Mesothelial cell of epicardium (in vitro differentiated cells): ENCODE measurements at places on chromosomes 7 and 10. TPM values are rescaled to one million over a fixed set of nuclear protein-coding genes. Genes with fewer than 3 reads are reported as not detected.

PNLIPRP3 gene
- total RNA-seq: not detected in 3 replicates

IKZF1 gene
- total RNA-seq: 1.7 to 2.5 TPM (median 1.8 TPM) in 3 replicates

CALML5 gene
- 0.42 TPM in 1 of 3 replicates, not detected in the others for total RNA-seq

GDF2 gene
- not detected in 3 replicates for total RNA-seq

TAF6 gene
- 63.7 to 68.8 TPM (median 66.2 TPM) in 3 replicates for total RNA-seq

UBE2D4 gene
- total RNA-seq: 8.9 to 10.1 TPM (median 10.1 TPM) in 3 replicates

VAX1 gene
- total RNA-seq: 0.09 TPM in 1 of 3 replicates, not detected in the others

TMEM168 gene
- 30.5 to 35.1 TPM (median 31.7 TPM) in 3 replicates for total RNA-seq

FFAR4 gene
- not detected in 3 replicates for total RNA-seq

CADPS2 gene
- 1.9 to 2.7 TPM (median 2.3 TPM) in 3 replicates for total RNA-seq

ABCB4 gene
- total RNA-seq: 2.1 to 2.3 TPM (median 2.3 TPM) in 3 replicates

FGFBP3 gene
- 3.5 to 3.7 TPM (median 3.6 TPM) in 3 replicates for total RNA-seq

EPHB6 gene
- 28.0 to 30.9 TPM (median 28.9 TPM) in 3 replicates for total RNA-seq

GRCh38 chr7:128940494-128941322 lies 3.0 kb downstream of the IRF5 start:
- no peak for DNase-seq

GRCh38 chr7:13107291-13107690 lies 419.9 kb downstream of the ARL4A start:
- DNase-seq: no peak

GRCh38 chr7:68107261-68107660 lies 1110.6 kb downstream of the TYW1 start:
- DNase-seq: no peak

DNA sequence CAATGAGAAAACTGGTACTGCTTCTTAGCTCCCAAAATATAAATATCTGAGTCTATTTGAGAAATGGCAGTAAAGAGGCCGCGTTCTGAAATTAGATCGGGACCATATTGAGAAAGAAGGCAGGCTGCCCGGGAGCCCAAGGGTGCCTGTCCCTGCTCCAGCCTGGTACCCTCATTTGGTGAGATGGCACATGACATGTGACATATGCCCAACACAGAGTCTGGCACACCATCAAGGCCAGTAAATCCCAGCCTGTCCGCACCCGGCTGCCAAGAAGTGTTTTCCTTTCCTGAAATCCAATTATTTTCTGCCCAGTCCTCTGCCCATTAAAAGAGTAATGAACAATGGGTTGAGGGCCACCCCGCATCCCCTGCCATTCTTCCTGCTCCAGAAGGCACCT lies 66.4 kb downstream of the CDH23 start:
- DNase-seq: no peak

DNA sequence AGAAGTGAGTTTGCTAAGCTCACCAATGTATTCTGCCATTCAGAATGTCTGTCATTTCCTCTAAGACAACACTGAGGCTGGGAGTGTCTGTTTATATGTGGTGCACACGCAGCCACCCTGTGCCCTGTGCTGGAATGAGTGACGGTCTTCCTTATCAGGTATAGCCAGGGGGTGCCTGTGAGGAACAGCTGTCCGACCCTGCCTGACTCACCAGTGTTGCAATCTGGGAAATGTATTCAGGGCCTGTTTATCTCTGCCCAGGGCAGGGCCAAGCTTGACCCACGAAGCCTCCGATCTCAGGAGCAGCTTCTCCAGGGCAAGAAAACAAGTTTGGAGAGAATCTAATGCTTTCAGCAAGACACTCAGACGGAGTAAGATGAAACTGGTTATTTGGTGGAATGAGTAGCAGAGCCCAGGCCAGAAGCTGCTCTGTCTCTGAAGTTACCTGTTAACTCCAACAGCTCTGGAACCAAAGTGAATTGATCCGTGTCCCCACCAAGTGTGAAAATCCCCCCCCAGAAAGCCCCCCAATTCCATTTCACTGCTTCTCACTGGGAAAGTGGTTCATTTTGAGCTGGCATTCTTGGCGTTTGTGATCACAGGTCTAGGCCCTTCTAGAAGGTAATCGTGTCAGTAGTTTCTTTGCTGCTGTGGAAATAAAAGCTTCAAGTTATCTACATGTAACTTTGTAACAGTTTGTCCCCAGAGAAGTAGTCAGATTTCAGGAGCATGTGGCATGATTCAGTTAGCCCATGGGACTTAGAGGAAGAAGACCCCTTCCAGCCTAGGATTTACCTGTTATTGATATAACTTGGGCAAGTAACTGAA lies 6.1 kb upstream of the UBE2H start:
- no peak for DNase-seq

DNA sequence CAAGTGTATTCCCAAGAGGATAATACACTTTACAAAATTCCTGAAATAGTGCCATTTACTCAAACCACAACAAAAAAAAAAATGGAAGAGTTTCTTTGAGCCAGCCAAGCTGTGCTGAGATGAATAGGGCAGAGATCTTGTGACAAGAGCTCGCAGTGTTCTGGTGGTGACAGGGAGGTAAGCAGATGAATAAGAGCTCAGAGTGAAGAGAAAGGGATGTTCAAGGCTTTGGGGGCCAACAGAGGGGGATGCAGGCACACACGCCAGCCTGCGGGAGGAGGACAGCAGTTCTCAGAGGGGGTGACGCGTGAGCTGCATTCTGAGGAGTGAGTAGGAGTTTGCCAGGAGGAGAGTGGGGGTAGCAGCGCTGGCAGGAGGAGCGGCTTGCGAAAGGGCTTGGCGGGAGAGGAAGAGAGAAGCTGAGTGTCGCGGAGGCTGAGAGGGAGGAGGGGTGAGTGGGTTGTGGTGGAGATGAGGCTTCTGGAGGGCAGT lies 194.4 kb upstream of the IMMP2L start:
- DNase-seq: no peak

DNA sequence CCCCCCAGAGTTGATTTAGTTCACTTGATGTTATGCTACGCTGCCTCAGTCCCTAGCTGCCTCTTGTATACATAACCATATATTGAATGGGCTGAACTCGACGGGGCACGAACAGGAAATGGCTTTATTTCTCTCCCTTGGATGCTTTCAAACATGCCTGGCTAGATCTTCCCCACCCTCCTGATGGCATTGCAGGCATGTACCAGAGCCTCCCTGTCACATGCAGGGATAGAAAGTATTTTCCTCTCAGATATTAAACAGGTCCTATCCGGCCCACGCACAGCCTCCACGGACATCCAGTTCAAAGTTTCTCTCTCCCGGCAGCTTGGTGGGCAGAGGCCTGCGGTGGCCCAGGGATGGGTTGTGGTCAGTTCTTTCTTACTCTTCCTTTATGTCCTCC lies 422.1 kb downstream of the RPS24 start:
- no peak for DNase-seq

GRCh38 chr10:34219753-34220548 lies 595.1 kb downstream of the PARD3 start:
- no peak for DNase-seq

GRCh38 chr10:20622531-20623211 lies 274.4 kb downstream of the NEBL start:
- DNase-seq: no peak

DNA sequence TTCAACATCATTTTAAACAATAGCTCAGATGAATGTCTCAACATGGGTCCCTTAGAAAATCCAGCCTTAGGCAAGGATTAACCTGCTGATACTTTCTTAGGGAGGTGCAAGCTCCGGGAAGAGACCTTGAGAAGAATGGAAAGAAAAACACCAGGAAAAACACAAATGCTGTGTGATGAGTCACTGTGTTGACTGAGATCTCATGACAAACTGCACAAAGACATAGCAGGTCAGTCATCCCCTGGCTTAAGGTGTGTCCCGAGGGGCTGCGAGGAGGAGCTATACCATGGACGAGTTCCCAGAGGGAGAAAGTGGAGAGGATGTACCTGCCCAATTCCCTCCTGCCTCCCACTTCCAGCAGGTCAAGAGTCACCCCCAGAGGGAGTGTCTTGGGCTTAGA lies 98.0 kb downstream of the TEX36 start:
- no peak for DNase-seq

GRCh38 chr7:127396184-127396583 lies 3.7 kb upstream of the ZNF800 start:
- no peak for DNase-seq

DNA sequence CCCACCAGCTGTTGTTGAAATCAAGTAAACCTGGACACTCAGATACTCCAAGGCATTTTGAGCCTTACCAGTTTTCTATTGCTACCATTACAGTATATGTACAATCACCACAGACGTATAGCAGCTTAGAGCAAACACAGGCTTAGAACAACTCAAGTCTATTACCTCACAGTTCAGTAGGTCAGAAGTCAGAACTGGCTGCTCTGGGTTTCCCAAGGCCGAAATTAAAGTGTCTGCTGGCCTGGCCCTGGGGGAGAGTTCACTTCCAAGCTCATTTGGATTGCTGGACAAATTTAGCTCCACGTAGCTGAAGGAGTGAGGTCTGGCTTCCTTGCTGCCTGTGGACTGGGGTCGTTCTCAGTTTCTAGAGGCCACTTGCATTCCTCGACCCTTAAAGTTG lies 260.1 kb upstream of the LRRN3 start:
- no peak for DNase-seq

- no peak for DNase-seq
Observed at GRCh38 chr7:99490878-99491277, 9.2 kb downstream of the ZNF394 start.

GRCh38 chr10:101007915-101008822 lies 8.6 kb downstream of the LZTS2 start:
- DNase-seq: no peak

DNA sequence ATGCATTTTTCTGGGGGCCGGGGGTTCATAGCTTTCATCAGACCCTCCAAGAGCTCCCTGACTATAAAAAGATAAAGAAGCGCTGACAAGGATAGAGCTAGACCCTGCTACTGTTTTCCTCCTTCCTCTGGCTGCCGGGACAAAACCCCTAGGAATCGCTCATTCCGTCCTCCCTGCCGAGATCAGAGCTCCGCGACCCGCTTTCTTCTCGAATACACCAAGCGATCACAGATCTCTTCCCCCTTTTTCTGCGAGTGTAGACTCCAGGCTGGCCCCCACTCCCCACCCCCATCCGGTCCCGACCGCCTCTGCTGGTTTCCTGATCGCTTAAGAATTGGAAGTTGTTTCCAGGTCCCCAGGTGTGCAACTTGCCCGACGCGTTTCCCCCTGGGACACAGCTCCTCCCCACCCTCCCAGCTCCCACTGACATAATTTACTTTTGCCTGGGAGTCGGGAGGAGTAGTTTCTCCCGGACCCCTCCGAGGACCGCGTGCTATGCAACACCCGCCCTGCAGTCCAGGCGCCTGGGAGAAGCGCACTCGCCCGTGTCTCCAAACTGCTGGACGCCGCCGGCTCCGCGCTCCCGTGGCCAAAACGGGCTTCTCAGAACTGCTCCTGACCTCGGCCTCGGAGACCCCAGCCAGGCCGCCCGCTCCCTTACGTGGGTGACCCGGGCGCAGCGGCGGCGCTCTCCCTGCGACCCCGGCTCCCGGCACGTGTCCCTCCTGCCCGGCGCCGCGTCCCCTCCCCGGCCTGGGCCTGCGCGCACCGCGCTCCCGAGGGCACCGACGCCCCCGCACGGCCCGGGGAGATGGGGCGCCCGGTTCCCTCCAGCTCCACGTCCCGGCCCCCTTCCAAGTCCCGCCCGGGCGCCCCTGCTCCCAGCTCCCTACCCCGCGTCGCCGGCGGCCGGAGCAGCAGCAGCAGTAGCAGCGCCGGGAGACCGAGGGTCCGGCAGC lies 552 bp downstream of the IL15RA start:
- DNase-seq: no peak

DNA sequence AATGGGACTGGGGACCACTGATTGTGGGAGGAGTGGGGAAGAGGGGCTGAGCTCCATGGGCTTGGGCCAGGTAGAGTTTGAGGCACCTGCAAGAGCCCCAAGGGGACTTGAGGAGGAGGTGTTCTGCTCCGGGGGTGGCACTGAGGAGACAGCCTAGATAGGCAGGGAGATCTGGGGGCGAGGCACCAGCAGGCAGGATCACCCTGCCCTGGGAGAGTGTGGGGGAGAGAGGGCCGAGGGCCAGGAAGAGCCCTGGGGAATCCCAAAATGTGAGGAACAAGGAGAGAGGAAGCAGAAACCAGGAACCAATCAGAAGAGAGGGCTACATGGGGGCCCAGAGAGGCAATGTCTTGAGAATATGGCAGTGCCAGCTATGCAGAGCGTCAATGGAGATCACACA lies 34.6 kb downstream of the LEP start:
- no peak for DNase-seq

- DNase-seq: no peak
Observed at GRCh38 chr10:4456279-4456678, 369.7 kb upstream of the AKR1E2 start.

DNA sequence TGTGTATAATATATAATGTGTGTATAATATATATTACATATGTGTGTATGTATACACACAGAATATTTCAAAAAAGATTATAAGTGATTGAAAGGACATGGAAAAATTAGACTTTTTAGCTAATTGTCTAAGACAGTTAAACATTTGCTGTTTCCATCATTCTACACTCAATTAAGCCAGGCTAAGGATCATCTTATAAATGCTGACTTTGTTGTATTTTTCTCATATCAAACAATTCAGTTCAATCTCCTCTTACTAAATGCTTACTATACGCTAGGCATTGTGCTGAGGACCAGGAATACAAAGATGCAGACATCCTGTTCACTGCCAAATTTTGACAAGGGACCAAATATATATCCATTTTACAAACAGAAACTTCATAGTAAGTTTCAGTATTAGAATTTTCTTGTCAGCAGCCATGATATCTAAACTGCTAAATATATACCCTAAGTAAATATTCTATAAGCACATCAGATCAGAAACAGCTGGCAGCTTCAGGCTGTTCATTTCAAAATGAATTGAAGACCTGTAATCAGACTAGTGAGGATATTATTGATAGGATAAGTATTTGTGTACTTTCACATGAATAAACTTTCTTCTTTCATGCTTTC lies 10.3 kb upstream of the LRRN3 start:
- no peak for DNase-seq

- no peak for DNase-seq
Observed at GRCh38 chr7:128194533-128195282, 46.4 kb upstream of the LEP start.

GRCh38 chr10:121880895-121881294 lies 46.9 kb downstream of the ATE1 start:
- no peak for DNase-seq
